NCI-H510A (cell line): ENCODE measurements at places on chromosomes 6 and 20.

DNA sequence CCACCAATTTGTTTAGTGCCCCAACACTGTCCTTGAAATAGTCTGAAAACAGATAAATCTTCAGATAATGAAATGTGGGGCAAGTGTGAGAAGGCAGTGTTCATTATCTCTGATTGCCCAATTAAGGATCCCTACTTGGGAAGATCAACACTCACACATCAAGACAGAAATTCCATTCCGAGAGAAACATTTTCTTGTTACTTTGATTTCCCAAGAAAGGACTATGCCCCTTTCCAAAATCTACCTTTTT lies 16.2 kb downstream of the HMGN4 start:
- DNase-seq, result no peak

DNA sequence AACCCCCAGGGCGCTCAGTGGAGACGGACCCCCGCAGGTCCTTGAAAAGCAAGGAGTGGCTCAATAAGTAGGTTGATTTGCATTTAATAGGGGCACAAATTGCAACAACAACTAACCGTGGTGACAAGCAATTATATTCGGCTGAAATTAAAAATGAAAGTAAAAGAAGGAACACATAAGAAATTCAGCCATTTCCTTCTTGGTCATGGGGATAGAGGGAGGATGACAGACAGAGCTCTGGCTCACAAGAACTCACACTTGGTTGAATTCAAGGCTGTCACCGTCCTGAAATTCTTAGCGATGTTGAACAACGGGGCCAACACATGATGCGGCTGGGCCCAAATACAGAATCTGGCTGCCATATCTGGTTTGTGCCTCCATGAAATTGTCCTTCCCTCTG lies 129.0 kb downstream of the EDN3 start:
- DNase-seq, result no peak

DNA sequence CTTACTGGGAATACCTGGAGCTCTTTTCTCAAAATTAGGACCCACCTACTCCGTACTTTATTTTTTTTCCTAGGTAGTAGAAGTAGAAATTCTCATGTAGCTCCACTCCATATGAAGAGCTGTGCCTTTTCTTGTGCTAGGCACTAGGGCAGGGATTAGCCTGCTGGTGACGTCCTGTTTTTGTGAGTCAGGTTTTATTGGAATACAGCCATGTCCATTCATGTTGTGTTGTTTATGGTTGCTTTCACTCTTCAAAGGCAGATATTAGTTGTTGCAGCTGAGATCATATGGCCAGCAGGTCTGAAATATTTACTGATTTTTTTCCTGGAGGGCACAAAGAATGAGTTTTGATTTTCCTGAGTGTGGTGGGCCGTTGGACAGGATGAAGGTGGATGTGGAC lies 20.5 kb downstream of the XRN2 start:
- DNase-seq, result no peak

DNA sequence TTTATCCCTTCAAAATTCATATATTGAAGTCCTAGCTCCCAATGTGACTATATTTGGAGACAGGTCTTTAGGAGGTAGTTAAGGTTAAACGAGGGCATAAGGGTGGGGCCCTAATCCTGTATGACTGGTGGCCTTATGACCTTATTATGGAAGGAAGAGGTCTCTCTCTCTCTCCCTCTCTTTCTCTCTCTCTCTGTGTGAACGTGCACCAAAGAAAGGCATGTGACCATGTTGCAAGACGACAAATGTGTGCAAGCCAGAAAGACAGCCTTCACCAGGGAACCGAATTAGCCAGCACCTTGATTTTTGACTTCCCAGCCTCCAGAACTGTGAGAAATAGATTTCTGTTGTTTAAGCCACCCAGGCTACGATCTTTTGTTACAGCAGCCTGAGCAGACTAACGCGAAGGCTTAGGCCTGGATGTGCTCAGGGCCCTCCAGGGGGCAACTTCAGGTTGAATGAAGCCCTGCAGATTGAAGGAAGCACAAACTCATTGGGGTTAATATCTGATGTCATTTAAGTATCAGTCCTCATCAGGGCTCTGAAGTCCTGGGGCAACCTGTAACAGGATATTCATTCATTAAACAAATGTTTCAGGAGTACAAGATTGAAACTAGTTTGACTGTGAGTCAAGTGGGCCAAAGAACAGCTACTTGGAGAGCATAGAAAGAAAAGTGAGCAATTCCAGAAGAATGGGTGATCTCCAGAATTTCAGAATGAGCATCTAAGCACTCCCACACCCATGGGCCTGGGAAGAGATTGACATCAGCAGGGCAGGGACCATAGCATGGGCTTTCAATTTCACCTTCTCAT lies 157.4 kb upstream of the TNFAIP3 start:
- no peak for DNase-seq

- no peak for DNase-seq
Measured at GRCh38 chr6:98116455-98116854, 717.9 kb upstream of the POU3F2 start.

DNA sequence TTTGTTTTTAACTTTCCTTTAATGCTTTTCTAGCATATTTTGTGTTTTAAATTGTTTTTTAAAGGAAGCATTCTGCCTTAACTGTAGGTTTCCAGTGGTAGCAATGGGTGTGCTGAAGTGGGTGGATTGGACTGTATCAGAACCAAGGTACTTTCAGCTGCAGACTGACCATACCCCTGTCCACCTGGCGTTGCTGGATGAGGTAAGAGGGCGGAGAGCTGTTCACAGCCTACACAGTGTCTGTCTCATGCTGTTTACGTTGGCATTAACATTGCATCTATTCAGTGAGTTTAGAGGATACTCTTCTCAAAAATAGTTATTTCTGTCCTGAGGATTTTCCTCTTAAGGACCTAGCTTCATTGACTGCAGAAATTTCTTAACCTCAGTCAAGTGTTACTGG lies 11.9 kb downstream of the NELFCD start:
- DNase-seq, result no peak

DNA sequence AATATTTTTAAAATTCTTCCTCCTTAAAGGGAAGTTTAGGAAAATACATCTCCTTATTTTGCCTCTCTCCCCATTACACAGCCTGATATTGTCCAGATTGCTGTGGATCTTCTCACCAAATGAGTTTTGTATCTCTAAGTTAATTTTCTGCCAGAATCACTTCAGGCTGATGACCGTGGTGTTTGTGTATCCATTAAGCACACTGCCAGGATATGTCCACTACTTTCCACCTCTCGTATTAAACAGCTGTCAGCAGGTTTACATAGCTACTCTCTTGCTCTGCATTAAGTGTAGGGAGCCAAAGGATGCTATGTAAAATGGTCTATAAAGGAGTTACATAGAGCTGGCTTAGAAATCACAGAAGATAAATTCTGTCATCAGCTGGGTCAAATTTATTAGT lies 201.1 kb downstream of the ZFAND3 start:
- DNase-seq, result peak; percentile 33

DNA sequence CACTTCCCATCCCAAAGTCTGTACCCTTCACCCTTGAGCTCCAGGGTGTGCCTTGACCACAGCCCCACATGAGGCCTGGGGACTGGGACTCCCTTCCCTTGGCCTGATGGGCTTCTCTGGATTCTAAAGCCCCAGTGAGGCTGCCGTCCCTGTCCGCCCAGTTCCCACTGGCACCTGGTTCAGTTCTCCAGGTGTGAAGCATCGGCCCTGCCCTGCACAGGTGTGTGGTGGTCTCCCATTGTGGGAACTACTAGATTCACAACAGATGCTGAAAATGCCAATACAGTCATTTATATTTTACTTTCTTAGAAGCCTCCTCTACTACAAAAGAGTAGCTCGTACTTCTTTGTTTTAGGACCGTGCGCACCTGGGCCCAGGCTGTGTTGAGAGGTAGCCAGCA lies 72.8 kb downstream of the TTLL2 start:
- DNase-seq, result no peak

DNA sequence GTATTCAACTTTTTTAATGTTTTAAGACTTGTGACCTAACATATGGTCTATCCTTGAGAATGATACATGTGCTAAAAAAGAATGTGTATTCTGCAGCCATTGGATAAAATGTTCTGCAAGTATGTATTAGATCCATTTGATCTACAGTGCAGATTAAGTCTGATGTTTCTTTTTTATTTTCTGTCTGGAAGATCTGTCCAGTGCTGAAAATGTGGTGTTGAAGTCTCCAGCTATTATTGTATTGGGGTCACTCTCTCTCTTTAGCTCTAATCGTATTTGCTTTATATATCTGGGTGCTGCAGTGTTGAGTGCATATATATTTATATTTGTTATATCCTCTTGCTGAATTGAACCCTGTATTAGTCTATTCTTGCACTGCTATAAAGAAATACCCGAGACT lies 44.2 kb upstream of the TRIM39 start:
- no peak for DNase-seq

- no peak for DNase-seq
Measured at GRCh38 chr6:100613656-100614055, 148.9 kb upstream of the SIM1 start.

- DNase-seq, result peak; percentile 62
Measured at GRCh38 chr6:33620856-33621710, at the start of gene ITPR3. TSS of gene ITPR3 (plus strand) at chr6:33621322. CDS start at chr6:33621603, 281 bp downstream.

- no peak for DNase-seq
Measured at GRCh38 chr6:159036673-159037072, 8.1 kb downstream of the TAGAP start.

DNA sequence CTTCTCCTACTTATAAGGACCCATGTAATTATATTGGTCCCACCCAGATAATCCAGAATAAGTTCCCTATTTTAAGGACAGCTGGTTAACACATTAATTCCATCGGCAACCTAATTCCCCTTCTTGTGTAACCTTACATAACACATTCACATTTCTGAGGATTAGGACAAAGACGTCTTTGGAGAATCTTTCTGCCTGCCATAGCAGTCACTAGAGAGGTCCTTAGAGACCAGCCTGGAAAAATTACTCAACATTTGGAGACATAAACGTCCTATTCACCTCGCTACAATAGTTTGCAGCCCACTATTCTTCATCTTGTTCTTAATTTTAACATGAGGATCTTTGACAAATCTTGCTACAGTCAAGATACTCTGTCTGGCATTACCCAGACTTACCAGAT lies 100.1 kb downstream of the MAFB start:
- no peak for DNase-seq

DNA sequence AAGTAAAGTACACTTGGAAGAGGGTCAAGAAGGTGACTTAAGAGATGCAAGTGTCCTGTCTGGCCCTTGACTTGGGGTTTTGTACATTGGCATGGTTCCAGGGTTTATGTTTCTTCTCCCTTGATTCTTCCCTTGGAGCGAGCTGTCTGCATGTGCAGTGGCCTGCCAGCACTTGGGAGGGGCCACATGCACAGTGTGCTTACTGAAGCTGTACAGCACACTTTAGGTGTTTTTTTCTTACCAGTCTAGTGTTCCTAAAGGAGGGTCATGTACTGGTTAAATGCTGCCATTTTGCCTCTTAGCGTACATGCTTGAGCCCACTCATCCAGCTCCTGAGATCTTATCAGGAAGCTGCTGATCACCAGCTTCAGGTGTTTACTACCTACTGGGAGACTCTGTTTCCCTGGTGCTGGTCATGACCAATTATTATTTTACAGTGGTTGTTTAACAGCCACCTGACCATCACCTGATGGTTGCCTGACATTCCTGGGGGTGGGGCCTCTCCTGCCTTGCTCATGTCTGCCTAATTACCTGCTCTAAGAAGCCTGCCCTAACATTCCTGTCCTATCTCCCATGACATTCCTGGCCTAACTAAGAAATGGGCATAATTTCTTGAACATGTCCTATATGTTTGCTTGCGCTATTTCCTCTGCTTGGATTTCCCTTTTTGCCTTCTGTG lies 182.9 kb downstream of the MCHR2 start:
- no peak for DNase-seq

DNA sequence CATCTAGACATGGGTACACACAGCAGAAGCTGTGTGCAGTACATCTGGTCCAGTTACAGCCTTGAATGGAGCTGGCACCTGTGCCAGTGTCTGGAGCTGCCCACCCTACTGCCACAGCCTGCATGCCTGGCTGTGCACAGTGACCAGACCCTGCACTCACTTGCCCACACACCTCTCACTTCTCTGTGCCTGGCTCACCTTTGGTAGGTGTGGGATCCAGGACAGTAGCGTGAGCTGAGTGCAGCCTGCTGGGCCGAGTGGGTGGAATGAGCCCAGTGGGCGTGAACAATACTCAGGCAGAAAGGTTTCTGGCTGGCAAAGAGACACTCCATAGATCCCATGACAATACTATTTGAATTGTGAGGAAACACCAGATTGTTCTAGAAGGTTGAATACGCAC lies 839.5 kb upstream of the FLRT3 start:
- no peak for DNase-seq

- DNase-seq, result no peak
Measured at GRCh38 chr6:583116-583515, 73.8 kb downstream of the HUS1B start.

GRCh38 chr6:134850721-134851305 lies 99.1 kb downstream of the ALDH8A1 start:
- no peak for DNase-seq

DNA sequence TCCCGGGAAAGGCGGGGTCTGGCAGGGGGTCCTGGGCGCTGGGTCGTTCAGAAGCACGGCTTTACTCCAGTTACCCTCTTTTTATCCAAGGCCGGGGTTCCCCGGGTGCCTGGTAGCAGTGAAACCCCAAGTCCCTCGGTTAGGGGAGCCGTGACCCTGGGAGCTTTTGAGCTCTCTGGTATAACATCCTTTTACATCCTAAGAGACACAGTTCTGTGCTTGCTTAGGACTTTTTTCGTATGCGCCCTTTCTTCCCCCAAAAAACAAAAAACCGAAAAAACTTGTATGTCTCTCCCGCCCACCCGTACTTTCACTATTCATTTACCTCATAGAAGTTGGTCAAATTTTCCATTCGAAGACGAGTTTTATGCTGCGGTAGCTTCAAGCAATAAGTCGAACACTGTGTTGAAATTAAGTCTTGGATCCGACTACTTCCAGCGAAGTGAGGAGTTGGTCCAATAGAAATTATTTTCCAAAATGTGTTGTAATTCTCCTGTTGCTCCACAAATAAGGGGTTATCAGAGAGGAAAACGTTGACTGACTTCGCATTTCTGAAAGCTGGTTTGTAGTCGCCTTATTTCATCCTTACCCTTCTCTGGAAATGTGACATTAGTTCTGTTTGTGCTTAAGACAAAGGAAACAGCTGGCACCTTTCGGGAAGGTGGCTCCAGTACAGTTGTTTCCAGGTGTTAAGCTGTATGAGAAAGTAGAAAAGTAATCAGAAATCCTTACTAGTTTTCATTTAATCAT lies 816 bp upstream of the MAN1A1 start:
- no peak for DNase-seq

- no peak for DNase-seq
Measured at GRCh38 chr6:14925025-14925698, 320.7 kb upstream of the JARID2 start.

GRCh38 chr6:143745166-143746133 lies 67.7 kb downstream of the PHACTR2 start:
- DNase-seq, result no peak

- DNase-seq, result no peak
Measured at GRCh38 chr20:25541676-25542075, 43.7 kb downstream of the NINL start.

- no peak for DNase-seq
Measured at GRCh38 chr6:54898767-54899166, 52.2 kb downstream of the FAM83B start.

DNA sequence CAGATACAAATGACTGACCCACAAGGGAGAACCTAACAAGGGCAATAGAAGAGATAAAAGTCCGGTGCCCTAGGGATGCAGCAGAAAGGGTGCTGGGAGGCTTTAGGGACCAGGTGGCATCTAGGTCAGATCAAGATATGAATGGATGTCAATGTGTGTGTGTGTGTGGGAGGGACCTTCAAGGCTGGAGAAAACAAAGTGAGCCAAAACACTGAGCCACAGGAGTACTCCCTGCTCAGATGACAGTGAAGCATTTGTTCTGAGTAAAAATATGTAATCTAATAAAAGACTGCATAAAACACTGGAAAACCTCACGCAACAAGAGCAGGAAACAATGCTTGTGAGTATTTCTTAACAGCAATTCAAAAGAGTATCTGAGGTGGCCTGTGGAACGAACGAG lies 28.2 kb downstream of the ZNF337 start:
- DNase-seq, result no peak
